NCI-H510A treated with DMSO at 0.1 percent for 48 hours (cell line): ENCODE measurements at places on chromosomes 3 and 15.

DNA sequence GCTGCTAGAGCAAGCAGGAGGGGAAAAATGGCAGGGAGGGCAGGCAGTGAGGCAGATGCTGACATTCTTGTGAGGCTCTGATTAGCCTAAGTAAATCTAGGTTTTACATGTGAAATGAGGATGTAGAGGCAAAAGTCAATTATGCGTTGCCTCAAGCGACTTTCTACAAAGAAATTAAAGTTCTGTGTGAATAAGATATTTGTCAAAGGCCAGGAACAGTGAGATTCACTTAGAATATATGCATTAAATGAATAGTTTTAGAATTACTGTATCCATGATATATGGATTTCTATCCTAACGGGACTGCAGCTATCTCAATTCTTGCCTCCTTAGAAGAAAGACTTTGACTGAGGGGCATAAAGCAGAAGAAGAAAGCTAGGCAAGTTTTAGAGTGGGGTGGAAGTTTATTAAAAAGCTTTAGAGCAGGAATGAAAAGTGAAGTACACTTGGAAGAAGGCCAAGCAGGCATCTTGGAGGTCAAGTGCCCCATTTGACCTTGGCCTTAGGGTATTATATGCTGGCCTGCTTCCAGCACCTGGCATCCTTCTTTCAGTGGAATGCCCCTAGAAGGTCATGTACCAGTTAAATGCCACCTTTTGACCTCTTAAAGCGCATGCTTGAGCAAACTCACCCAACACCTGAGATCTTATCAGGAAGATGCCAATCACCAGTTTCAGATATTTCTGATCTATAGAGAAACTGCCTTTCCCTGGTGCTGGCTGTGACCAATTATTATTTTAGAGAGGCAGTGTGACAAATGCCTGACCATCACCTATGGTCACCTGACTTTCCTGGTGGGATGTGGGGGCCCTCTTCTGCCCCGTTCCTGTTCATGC lies 38.2 kb downstream of the OSTN start:
- no peak for DNase-seq

- DNase-seq, result no peak
Measured at GRCh38 chr3:104933972-104934371, 432.7 kb upstream of the ALCAM start.

GRCh38 chr3:31687020-31687802 lies 154.5 kb downstream of the STT3B start:
- no peak for DNase-seq

- no peak for DNase-seq
Measured at GRCh38 chr3:75220932-75221331, 443.2 kb upstream of the FRG2C start.

DNA sequence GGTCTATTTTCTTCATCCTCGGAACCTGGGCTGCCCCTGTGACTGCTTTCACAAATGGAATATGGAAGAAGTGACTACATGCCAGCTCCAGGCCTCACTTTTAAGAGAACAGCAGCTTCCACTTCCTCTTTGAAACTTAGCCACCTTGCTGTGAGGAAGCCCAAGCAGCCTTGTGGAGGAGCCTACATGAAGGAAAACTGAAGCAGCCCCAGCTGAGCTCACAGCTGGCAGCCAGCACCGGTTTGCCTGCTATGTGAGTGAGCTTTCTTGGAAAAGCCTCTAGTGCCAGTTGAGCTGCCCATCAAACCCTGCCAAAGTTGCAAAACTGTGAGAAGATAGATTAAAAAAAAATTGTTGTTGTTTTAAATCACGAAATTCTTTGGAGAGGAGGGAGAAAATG lies 498.0 kb upstream of the PROK2 start:
- DNase-seq, result no peak

DNA sequence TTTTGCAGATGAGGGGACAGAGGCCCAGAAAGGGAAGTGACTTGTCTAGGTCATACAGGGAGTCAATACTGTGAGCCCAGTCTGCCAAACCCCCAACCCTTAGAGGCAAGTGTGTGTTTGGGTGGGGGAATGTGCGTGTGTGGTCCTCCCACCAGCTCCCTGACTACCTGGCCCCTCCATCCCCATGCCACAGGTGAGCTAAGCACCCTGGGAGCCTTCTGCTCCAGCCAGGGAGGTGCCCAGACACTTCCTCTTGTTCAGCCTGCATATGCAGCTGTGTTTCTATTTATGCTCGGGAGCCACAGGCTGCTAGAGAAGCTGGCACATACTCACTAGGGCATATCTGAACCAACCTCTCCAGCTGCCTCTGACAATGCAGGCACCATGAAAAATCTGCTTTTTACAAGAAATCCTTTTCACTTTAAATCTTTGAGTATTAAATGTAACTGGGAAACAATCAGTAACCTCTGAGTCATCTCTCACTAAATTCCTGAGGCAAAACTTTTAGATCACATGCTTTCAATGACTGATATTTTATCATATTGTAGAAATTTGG lies 20.7 kb downstream of the TBC1D2B start:
- DNase-seq, result no peak

DNA sequence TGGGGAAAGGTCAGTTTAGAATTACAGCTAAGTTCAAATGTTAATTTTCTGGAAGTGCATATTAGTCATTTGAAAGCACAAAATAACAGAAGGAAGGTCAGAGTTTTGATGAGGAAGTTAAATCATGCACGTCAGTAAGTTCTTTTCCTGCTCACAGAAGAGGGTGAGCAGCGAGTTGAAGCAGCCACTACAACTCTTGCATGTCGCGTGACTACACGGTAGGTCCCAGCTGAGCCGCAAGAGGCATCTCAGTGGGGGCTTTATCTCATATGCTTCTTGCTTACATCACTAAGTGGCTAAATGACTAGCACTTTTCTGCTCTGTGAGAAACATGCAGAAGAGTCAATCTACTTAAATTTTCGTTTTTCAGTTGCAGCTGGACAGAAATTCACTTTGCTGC lies 21.3 kb upstream of the SEC62 start:
- DNase-seq, result no peak

DNA sequence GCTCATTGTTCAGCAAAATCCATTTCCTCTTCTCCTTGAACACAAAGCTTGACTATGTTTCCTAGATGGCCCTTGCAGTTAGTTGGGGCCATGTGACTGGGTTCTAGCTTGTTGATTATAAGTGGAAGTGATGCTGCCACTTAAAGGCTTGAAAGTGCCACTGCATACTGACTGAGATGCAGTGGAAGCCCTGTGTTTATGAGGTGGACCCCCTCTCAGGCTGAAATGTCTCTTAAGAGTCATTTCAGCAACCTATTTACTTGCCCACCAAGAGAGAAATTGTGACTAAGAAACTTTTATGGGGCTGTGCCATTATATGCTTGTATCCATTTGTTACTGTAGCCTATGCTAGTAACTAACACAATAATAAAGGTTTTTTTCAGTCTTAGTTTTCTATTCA lies 8.4 kb upstream of the ANP32A start:
- DNase-seq, result peak; percentile 2

GRCh38 chr3:71415681-71416122 lies 167.8 kb downstream of the FOXP1 start:
- no peak for DNase-seq

DNA sequence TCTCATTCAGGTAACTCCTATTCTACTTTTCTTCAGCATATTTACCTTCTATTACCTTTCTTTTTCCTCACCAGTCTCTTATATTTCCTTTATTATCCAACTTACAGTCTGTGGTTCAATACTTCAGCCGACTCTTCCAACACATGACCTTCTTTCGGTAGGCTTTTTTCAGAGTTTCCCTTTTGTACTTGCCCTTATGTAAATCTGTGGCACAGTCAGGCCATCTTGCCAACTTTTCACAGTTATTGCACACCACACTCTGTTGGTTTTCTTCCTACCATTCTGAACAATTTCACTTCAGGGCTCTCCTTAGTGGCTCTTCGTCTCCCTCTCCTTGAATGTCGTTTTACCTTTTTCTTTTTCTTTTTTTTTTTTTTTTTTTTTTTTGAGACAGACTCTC lies 427.8 kb downstream of the LPP start:
- DNase-seq, result no peak

DNA sequence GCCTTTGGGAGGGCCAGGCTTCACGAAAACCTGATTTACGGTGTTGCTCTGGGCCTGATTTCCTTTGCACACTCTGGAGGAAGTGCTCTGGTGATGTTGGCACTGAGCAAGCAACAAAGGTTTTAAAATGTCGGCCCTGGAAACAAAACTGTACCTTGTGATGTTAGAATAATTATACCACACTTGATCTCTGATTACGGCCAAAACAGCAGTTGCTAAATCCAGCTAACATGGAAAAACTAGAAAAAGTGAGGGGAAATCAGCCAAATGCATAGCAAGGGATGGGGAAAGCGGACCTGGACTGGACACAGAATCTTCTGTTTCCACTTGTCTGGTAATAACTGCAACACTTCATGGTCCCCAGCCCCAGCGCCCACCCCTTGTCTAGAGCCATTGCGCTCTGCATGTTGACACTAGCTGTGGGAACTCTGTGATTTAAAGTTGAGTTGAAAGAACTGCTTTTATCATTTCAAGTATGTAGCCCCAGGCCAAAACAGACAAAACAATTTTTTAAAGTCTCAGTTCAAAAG lies 120.1 kb downstream of the VGLL4 start:
- no peak for DNase-seq

- DNase-seq, result peak; percentile 61
Measured at GRCh38 chr3:79361748-79362378, 405.9 kb downstream of the ROBO1 start.

DNA sequence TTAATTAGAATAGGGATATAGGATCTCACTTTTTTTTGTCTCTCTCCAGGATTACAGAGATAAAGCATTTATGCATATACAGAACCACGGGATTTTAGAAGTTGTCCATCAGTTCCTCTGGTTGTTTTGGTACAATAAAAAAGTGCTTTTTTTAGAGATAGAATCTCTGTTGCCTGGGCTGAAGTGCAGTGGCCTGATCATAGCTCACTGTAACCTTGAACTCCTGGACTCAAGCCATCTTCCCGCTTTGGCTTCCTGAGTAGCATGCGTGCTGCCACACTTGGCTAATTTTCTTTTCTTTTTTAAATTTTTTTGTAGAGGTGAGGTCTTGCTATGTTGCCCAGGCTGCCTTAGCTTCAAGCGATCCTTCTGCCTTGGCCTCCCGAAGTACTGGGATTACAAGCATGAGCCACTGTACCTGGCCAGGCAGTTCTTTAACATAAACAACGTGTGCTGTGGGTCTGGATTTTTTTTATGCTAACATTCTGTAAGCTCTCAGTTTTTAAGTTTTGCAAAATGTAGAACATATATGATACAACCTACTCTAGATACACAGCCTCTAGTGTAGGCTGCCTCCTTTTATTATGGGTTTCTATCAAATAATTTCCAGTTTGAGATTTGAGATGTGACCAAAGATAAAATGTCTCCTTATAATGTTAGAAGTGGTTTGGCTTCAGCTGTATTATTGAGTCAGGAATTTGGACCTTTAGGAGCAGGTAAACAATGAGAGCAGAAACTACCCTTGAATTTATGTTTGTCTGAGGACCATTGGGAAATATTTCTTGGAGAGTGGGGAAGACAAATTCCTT lies 57.4 kb upstream of the ULK4 start:
- DNase-seq, result no peak

GRCh38 chr3:126889276-126890201 lies 93.4 kb upstream of the PLXNA1 start:
- no peak for DNase-seq

- DNase-seq, result peak; percentile 43
Measured at GRCh38 chr3:146640955-146641867, 36.1 kb upstream of the PLSCR5 start.

DNA sequence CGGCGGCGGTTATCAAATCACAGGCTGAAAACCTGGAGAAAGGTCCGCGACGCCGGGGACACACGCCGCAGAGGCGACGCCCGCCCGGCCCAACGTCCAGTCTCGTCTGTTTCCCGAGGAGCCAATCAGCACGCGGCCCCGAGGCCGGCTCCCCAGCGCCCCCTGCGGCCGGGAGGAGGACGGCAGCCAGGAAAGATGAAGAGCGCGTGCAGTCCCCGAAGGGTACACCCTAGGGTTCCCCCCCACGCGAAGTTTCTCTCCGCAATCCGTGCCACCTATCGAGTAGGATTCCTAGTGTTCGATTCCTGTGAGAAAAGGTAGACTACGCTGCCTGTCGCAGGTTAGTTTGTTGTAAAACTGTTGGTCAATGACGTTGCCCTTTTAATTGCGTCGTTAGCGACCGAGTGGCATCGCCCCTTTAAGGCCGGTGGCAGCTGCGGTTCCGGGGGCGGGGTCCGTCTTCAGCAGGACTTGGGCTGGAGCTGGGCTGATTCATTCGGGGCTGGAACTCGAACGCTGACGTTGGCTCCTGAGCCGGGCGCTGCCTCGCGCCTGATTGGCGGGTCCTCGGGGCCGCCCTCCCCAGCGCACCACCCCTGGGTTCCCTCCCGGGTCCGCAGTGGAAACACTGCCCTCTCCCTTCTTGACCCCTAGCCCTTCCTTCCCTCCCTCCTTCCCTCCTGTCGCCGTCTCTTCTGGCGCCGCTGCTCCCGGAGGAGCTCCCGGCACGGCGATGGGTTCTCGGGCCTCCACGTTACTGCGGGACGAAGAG lies at the start of the genes CHP1 and EXD1:
CHP1 (plus strand) TSS at position 619 of the 772 bp plus-strand sequence; CDS start at position 734, 115 bp downstream.
EXD1 (minus strand) TSS at position 108 of the 772 bp plus-strand sequence. CDS start 4,182 bp downstream, outside the sequence.
- peak; percentile 90 for DNase-seq

DNA sequence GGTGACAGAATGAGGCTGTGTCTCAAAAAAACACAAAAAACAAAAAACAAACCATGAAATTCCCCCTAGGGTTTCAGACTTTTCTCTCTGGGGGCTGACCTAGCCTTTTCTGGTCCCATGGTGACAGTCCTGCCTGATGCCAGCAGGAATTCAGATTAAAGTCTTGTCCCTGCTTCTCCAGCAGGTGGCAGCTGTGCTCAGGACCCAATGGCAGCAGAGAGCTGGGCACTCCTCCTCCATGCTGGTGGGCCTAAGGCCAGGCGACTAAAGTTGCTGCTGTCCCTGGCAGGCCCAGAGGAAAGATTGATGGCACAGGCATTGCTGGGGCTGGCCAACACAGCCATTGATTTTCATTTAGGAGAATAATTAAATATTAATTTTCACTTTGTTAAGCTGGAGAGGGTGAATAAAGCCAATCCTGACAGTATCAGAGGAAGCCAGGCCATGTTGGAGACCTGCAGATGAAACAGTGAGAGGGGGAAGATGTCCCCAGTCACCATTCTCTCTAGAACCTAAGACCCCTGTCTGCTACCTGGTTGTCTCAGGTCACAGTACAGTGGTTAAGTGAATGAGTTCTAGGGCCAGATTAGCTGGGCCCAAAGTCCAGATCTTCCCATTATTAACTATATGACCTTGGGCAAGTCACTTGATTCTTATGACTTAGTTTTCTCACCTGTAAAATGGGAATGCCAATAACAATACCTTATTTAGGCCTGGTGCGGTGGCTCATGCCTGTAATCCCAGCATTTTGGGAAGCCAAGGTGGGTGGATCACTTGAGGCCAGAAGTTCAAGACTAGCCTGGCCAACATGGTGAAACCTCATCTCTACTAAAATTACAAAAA lies 7.1 kb downstream of the CELF6 start:
- DNase-seq, result peak; percentile 30

DNA sequence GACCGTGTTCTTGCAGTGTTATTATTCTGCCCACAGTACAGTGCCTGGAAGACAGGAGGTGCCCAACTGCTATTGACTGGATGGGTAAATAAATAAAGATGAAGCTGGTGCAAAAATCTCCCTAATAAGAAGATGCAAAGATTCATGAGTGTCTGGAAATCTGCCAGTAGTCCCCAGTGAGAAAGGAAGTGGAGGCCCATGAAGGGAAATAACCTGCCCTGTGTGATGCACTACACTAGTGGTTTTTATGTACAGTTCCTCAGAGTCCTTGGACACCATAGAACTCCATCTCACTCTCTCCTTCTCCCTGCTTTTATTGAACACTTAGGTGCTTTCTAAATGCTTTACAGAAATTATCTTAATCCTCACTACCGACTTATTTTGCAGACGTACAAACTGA lies 8.3 kb upstream of the SUCLG2 start:
- DNase-seq, result no peak
